ENCODE measurements at places on chromosomes 13 and 19. TPM values are rescaled to one million over a fixed set of nuclear protein-coding genes. Genes with fewer than 3 reads are reported as not detected.

GRCh38 chr13:77489566-77490337, 45.8 kb upstream of the SCEL start:
- DNase-seq, result no peak

DNA sequence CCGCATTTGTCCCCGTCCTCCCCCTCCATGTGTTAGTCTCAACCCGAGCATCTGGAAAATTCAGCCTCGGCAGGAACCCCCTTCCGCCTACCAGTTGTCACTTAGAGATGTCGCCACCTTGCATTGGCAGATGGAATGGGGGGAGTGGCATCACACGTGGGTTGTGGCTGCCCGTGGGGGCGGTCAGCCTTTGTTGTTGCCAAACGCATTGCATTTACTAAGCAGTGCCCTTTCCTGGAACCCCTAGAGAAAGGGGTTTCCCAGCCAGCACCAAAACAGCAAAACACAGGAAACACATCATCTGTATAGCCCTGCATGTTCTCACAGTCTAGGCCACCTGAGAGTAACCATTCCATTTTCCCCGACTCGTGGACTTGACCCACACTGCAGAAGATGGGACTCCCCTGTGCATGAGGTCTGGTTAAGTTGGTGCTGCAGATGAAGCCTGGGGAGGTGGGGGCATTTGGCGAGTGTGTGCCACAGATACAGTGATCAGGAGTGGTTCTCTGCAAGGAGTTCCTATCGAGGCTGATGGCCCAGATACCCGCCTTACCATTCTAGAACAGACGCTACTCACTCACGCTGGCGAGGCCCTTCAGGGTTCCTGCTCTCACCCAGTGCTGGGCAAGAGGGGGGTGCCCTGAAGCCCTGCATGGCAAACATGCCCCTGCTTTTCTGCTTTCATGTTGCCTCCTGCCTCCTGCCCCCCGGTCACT, 38.3 kb downstream of the TMED1 start:
- DNase-seq, result no peak

- no peak for DNase-seq
Measured at GRCh38 chr19:54430306-54431254, 15.3 kb downstream of the TTYH1 start.

GRCh38 chr13:113730258-113730691, 28.8 kb upstream of the TMEM255B start:
- no peak for DNase-seq

- DNase-seq, result no peak
Measured at GRCh38 chr19:3873151-3873550, 4.3 kb upstream of the ZFR2 start.

- DNase-seq, result no peak
Measured at GRCh38 chr19:53942001-53942786, 20.5 kb upstream of the CACNG8 start.

- no peak for DNase-seq
Measured at GRCh38 chr19:31064491-31064890, 284.7 kb downstream of the TSHZ3 start.

DNA sequence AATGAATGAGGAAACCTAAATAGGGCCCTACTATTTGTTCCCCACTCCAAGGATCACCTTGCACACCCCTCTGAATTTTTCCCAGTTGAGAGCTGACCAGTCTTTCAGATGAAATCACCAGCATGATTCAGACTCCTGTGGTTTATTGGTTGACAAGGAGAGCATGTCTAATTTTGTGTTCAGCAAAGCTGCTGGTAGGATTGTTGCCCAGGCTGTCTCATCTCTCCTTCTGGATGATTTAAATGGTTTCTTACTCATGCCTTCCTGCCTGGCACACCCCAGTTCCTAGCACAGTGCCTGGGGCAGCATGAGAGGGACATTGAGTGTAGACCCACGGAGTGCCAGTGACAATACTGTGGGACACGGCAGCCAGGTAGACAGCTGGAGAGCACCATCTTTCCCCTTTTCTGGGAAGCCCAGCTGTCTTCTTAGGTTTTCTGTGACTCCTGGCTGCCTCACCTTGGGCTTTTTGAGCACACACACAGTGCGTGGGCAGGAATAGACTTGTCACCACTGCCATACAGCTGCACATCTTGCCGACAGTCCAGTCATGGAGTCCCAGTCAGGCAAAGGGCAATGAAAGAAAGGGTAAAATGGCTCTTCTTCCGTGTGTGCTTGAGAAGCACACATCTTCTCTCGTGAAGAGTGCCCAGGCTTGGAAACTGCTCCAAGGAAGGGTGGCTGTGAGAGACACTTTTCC, 12.3 kb downstream of the FGF9 start:
- DNase-seq, result no peak

The NUDT15 gene
- polyA plus RNA-seq, result 27.9 TPM

GRCh38 chr13:69955271-69955670, 152.4 kb upstream of the ATXN8OS start:
- DNase-seq, result no peak

The SSBP4 gene
- 130 TPM for polyA plus RNA-seq

DNA sequence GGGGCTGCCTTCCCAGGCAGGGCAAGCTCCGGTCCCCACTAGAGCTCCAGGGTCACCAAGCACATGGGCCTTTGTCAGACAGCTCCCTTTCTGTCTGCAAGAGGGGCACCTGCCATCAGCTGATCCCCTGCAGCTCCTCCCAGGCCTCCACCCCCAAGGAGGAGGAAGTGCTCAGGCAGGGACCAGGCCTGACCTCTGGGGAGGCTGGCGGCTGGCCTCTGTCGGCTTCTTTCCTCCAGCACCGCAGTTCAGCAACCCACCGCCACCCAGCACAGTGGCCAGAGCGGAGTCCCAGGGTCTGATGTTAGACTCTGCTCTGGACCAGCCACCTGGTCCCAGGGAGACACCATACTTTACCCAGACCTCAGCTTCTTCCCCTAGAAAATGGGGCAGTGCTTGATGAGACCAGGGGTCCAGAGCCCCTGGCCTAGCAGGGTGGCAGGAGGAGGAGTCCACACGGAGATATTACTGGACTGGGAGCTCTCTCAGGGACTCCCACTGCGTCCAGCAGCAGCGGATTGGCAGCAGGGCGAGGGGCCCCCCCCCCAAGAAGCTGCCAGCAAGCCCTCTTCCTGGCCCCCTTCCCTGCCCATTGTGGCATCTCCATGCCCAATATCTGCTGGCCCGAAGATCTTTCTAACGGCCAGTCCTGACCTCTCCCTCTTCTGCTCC, 24.1 kb downstream of the NKPD1 start:
- DNase-seq, result no peak

DNA sequence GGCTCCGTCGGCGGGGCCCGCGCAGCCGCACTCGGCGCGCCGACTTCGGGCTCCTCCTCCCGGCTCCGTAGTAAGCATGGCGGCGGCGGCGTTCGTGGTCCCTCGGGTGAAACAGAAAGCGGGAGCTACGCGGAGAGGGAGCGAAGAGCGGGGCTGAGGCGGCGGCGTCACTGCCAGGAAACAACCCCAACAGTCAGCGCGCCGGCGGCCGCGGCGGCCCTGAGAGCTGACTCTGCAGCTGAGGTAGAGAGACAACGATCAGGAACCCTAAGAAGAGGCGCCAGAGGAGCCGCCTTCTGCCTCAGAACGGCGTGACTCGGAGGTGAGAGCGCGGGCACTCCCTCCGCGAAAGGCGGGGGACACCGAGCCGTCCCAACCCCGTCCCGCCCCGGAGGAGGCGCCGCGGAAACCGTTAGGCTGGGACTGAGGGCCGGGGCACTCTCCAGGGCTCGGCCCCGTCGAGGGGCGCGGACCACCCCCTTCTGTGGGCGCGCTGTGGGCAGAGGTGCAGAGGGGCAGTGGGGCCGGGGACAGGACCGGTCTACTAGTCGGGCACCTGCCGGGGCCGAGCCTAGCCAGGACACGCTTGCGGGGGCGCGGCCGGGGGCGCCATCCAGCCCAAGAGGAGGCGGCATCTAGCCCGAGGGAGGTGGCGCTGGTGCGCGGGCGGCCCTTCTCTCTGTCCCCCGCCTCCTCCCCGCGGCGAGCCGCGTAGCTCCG, at the start of gene FNDC3A:
FNDC3A (plus strand) TSS at position 57 of the 720 bp plus-strand sequence. CDS start 30,279 bp downstream, outside the sequence.
- DNase-seq, result peak; percentile 58

- no peak for DNase-seq
Measured at GRCh38 chr13:40026741-40027140, 371.3 kb downstream of the COG6 start.

DNA sequence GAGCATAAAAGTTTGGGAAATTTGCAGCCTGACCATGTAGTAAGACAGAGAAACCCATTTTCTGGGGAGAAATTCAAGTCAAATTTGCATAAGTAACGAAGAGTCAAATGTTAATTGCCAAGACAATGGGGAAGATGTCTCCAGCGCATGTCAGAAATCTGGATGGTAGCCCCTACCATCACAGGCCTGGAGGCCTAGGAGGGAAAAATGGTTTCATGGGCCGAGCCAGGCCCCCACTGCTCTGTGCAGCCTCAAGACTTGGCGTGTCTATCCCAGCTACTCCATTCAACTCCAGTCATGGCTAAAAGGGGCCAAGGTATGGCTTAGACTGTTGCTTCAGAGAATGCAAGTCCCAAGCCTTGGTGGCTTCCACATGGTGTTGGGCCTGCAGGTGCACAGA, 269.8 kb downstream of the RFC3 start:
- no peak for DNase-seq

The CEBPA gene
- polyA plus RNA-seq, result 3.3 TPM

DNA sequence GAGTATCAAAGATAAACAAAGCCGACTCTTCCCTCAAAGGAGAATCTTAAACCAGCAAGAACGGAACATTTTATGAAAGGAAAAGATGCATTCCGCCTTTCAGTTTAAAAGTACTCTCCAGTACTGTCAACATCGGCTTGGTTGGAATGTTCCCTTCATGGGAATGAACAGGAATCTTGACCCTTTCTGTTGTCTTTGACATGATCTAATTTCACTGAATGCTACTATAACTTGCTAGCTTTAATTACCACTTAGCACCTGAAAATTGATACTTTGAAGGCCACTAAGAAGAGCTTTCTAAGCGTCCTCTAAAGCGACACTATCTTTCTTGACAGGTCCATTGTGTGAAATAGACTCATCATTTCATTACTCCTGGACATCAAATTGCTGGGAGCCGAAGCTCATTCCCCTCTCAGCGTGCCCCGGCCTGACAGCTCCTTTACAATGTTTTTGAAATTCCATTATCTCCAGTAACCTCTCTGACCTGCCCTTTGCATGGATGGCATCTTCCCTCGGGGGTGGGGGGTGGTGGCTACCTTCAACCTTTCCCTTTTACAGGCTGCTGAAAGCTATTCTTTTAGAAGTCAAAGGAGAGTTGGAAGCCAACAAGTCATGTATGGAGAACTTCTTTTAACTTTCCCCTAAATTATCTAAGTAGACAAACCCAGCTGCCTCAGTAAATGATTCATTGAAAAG, 67.9 kb downstream of the EFNB2 start:
- no peak for DNase-seq

- no peak for DNase-seq
Measured at GRCh38 chr13:76816394-76816793, 69.8 kb downstream of the KCTD12 start.

- no peak for DNase-seq
Measured at GRCh38 chr19:30214651-30215051, 157.5 kb upstream of the ZNF536 start.

GRCh38 chr13:83168590-83168989, 713.7 kb downstream of the SLITRK1 start:
- no peak for DNase-seq

DNA sequence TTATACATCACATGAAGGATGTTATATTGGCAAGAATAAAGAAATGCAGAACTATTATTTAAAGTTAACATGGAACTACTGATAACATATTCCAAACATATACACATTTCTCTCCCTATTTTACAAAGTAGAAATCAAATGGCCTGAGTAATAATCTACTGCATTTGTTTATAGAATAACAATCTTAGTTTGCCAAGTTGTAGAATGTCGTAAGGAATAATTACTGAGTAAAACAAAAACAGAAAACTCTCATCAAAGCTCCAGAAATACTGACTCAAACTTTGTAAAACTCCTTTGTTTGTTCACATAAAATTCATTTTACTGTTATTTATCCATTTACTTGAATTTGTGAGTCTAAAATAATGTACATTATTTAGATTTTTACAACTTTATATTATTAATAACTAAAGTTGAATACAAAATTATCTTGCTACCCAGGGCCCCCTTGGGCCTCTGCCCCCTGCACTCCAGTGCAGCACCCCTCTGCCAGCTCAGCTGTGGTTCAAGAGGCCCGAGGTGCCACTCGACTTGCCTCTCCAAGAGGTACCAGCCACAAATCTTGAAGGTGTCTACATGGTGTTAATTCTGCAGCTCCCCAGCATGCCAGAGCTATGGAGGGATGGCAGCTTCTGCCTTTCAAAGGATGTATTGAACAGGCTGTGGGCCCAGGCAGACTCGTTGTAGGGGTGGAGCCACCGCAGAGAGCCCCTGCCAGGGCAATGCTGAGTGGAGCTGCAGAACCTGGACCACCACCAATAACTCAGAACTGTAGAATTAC, 2819.7 kb downstream of the PCDH9 start:
- DNase-seq, result no peak

DNA sequence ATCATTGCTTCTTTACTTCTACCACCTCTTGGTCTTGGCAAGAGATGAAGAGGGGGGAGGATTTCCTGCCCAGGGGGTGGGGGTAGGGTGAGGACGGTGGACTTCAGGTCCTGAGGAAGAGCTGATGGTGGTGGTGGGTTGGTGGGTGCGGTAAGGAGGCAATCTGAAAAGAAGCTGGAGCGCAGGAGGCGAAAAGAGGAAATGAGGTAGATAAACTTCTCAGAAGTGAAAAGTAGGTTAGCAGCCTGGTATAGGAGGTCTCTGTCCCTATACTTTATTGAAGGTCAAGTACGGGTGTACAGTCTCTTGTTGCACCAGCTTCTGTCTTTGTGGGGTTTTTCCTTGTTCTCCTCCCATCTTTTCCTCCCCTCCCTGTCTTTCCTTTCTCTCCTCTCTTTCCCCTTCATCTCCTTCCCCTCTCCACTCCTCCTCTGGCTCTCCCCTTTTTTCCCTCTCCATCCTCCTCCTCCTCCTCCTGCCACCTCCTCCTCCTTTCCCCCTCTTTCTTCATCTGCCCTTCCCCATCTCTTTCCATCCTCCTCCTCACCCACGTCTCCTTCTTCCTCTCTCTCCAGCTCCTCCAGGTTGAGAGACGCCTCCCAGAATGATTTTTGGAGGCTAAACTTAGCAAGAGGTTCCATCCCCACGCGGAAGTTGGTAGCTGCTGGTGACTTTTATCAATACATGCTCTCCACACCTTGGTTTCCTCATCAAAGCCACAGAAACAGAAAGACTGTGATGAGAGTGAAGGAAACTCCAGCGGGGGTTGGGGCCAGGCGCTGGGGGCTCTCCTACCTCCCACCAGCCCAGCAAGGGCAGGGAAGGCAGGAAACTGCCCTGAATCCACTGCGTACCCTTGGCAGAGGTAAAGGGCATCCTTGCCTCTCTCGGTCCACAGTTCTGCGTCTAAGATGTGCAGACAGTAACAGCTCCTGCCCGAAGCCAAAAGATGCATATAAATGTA, 15.3 kb downstream of the TNFSF14 start:
- DNase-seq, result no peak

- no peak for DNase-seq
Measured at GRCh38 chr19:46373491-46374359, 26.8 kb downstream of the PPP5C start.

The SIGLEC6 gene
- polyA plus RNA-seq, result 0.10 TPM

- DNase-seq, result no peak
Measured at GRCh38 chr19:41233748-41234240, 14.8 kb downstream of the AXL start.

Measured in left renal cortex interstitium (tissue), 4 donors.